ENCODE measurements at places on chromosomes 4 and X.

DNA sequence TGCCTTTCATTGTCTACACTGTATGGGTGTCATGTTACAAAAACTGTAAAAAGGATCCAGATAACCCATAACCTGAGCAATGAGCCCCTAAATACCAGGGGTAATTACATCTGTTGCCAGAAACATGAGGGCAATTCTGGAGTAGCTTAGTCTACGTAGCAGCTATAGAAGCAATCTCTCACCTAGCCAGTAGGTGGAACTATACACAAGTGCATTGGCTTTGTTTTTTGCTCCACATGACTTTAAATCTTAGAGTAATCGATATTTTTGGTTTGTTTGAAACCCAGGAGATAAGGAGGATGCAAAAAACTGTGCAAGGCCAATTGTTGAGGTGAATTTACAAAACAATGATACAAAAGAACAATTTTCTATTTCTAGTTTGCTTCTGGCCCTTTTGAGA, 57.5 kb downstream of the GPR82 start:
- DNase-seq, result no peak

DNA sequence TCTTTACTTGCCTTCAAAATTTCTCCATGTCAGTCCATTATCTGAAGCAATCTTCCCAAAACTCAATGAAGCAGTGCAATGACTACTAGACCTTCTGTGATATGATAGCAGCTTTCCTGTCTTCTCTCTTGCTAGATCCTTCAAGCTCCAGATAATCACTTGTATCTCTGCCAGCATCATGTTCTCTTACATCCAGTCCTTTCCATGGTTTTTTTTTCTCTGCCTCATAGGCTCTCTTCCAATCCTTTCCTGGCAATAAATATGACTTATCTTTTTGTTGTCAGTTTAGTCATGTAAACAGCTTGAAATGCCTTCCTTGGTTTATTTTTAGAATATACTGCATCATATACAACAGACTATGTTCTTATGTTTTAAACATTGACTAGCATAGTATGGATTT, 193.5 kb downstream of the CFAP299 start:
- no peak for DNase-seq

DNA sequence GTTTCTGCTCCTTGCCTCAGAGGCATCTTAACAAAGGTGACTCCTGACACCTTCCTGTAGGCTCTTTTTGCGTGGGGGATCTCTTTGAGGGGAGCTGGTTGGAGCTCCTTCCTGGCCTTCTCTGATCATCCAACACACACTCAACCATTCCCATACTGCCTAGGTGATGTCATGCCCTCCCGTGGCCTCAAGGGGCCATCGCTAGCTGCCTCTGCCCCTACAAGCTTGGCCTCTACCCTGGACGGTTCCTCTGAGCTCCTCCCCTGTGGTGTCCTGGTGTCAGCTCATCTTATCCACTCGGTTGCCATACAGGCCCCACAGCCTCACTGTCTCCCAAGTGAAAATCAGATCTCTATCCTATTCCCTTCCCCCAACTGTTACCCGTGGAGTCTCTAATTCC, 13.7 kb upstream of the ZNF185 start:
- no peak for DNase-seq

GRCh38 chrX:27057883-27058282, 405.3 kb downstream of the PPP4R3C start:
- DNase-seq, result no peak

GRCh38 chr4:155950461-155950860, 3.2 kb downstream of the CTSO start:
- DNase-seq, result no peak

- DNase-seq, result no peak
Measured at GRCh38 chr4:153649572-153649991, 34.5 kb upstream of the TLR2 start.

- DNase-seq, result no peak
Measured at GRCh38 chr4:105546086-105546485, 6.3 kb upstream of the ARHGEF38 start.

- DNase-seq, result no peak
Measured at GRCh38 chrX:108323751-108324150, 114.5 kb downstream of the COL4A6 start.

- no peak for DNase-seq
Measured at GRCh38 chr4:12116009-12116552, 687.4 kb upstream of the HS3ST1 start.

GRCh38 chr4:4666187-4666586, 124.3 kb upstream of the STX18 start:
- DNase-seq, result no peak

- no peak for DNase-seq
Measured at GRCh38 chrX:78831523-78831922, 84.0 kb downstream of the LPAR4 start.

GRCh38 chrX:23805389-23805788, 22.4 kb downstream of the SAT1 start:
- DNase-seq, result no peak

GRCh38 chr4:176400816-176401461, 81.2 kb downstream of the SPCS3 start:
- DNase-seq, result no peak

- DNase-seq, result no peak
Measured at GRCh38 chr4:4720646-4721045, 138.8 kb upstream of the MSX1 start.

GRCh38 chrX:75038925-75039324, 113.7 kb upstream of the NEXMIF start:
- DNase-seq, result no peak

DNA sequence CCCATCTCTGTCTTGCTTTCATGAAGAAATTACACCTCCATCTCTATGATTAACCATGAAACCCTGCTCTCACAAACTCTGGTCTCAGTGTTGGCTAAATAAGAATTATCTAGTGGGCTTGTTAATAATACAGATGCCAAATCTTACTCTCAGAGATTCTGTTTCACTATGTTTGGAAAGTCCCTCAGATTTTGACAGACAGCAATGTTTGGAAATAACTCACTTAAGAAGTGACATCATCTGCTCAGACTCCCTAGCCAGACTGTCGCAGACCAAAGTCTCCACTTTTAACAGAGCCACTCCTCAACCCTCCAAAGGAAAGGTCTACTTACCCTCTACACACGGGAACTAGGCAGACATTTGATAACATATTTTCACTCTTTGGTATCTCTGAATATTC, 328.5 kb upstream of the FGF16 start:
- DNase-seq, result no peak

- no peak for DNase-seq
Measured at GRCh38 chrX:35289952-35290351, 347.4 kb downstream of the FAM47B start.

- DNase-seq, result no peak
Measured at GRCh38 chrX:24990535-24990934, 25.2 kb downstream of the ARX start.

- no peak for DNase-seq
Measured at GRCh38 chrX:140933874-140934655, 68.3 kb upstream of the SPANXB1 start.

- no peak for DNase-seq
Measured at GRCh38 chrX:39629001-39629400, 468.8 kb downstream of the BCOR start.

- DNase-seq, result no peak
Measured at GRCh38 chr4:76195326-76195725, 18.3 kb downstream of the SCARB2 start.

Measured in breast epithelium (tissue), 4 donors.